ENCODE measurements at places on chromosomes 1 and 21.

GRCh38 chr1:73910466-73910865 lies 287.5 kb downstream of the LRRIQ3 start:
- no peak for DNase-seq

GRCh38 chr1:36134505-36135329 lies 9.7 kb upstream of the COL8A2 start:
- peak; percentile 76 for DNase-seq

GRCh38 chr1:198387587-198387986 lies 152.9 kb downstream of the ATP6V1G3 start:
- DNase-seq, result no peak

DNA sequence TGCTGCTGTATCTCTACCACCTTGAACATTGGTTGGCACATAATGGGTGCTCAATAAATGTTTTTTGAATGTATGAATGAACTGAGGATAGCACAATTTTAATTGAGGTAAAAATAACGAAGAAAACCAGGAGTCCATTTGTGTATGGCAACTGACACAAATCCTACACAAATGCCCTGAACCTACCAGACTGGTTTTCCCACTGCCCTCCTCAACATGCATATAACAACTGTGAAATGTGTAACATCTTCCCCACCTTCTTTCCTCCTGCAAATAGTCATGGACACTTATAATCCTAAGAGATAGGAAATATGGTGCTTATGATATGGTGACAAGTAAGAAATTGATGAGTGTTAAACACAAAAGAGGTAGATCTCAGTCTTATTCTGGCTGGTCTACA lies 9.9 kb upstream of the LMO4 start:
- DNase-seq, result no peak

- DNase-seq, result peak; percentile 69
These were observed 9.5 kb downstream of the DPT start for GRCh38 chr1:168719306-168720111.

DNA sequence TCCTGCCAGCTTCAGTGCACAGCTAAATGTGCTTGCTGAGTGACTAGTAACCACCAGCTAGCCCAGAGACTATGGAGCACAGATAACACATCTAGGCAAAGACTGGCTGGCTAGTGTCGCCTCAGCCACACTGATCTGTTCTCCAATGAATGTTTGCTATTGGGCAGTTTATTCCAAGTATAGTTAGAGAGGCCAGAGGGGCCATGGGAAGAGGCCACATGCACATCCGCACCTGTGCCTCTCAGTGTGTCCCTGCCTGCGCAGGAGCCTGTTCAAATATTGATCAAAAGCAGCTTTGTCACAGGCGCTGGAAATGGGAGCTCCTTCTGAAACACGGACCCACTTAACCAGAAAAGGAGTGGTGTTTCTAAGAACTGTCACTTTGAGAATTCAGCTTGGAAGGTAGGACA lies 51.3 kb upstream of the ATP1A1 start:
- no peak for DNase-seq

GRCh38 chr1:245480393-245481120 lies 325.8 kb downstream of the KIF26B start:
- no peak for DNase-seq

DNA sequence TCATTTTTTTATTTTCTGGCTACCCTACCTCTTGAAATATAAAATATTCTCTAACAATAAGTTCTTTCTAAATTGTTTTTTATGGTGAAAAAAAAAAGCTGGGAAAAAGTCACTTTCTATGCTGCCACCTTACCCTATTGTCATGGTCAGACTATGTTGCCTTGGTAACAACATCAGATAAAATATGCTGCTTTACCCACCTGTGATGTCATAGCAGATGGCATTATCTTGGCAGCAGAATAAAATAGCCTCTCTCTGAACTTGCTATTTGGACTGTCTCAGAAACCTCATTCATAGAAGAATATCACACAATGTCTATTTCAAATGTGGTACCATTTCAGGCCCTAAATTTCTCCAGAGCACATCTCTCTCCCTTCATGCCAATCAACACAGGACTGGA lies 69.6 kb upstream of the SGIP1 start:
- no peak for DNase-seq

DNA sequence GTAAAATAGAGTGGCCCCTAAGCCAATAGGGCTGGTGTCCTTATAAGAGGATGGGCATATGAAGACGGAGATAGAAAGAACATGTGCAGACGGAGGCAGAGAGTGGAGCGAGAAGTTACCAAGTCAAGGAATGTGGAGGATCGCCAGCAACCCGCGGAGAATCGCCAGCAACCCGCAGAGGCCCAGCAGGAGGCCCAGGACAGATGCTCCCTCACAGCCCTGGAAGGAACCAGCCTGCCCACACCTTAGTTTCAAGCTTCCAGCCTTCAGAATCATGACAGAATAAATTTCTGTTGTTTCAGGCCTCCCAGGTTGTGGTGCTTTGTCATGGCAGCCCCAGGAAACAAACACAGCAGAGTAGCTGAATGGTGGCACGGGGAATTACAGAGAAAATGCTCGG lies 9.6 kb downstream of the CLDN14 start:
- no peak for DNase-seq

DNA sequence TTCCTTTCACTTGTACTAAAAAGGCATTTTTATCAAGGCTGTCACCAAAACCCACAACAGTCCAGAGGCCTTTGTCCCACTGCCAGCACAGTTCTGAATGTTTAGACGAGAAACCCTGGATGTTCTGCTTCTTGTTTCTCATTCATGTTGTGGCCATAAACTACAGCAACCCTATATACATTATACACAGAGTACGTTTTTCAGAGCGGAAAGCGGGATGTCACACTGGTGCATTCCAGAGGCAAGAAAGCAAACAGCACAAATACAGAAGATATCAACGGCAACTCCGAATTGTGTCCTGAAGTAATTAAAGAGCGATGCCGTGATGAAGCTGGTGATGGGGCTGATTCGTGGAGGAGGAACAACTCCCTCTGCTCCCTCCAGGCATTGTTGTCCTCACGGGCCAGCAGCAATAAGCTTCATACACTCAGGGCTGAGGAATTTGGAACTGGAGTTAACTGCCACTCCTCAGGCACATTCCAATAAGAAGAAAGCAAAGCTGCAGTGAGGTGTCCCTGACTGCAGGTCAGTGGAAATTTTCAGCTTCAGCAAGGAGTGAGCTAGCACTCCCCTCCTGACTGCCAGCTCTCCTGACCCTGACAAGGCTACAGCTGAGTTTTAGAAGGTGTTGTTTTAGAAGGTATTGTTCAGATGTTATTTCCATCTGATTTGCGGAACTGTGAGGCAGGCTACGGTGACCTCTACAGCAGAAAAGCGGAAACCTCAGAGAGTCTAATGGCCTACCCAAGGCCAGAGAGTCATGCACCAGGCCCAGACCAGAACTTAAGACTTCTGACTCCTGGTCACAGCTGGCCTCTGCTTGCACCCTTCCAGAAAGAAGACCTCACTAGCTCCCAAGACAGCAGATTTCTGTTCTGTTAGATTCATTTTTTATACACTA lies 149.0 kb downstream of the TGFBR3 start:
- DNase-seq, result peak; percentile 53

- no peak for DNase-seq
These were observed 10.1 kb downstream of the PTGFRN start for GRCh38 chr1:116919802-116920201.

- DNase-seq, result no peak
These were observed 14.4 kb upstream of the USH2A start for GRCh38 chr1:216437603-216438002.

DNA sequence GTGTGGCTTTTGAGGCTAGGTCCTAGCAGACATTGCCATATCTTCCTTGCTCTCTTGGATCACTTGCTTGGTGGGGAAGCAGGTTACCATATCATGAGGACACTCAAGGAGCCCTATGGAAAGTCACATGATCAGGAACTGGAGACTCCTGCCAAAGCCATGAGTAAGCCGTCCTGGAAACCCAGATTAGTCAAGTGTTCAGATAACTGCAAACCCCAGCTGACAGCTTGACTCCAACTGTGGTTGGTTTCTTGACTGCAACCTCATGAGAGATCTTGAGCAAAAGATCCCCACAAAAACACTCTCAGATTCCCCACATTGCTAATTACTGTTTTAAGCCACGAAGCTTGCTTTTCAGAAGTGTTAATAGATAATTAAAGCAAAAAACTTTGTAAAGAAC lies 58.6 kb downstream of the CACNA1E start:
- peak; percentile 51 for DNase-seq

DNA sequence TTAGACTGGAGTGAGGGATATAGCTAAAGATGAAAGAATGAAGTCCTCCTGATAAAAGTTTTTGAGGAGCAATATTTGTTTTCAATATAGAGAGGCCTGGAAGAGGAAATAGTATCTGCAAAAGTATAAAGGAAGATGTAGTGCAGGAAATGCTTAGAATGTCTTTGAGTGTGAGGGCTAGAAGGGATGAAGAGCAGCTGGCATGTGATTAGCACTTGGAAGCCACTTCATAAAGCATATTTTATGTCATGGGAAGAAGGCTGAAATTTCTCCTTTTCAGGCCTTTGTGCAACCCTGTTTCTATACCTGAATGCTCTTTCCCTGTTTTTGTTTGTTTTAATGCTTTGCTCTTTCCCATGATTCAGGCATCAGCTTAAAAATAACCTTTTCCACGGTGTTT lies 323.3 kb upstream of the DEPDC1 start:
- no peak for DNase-seq

DNA sequence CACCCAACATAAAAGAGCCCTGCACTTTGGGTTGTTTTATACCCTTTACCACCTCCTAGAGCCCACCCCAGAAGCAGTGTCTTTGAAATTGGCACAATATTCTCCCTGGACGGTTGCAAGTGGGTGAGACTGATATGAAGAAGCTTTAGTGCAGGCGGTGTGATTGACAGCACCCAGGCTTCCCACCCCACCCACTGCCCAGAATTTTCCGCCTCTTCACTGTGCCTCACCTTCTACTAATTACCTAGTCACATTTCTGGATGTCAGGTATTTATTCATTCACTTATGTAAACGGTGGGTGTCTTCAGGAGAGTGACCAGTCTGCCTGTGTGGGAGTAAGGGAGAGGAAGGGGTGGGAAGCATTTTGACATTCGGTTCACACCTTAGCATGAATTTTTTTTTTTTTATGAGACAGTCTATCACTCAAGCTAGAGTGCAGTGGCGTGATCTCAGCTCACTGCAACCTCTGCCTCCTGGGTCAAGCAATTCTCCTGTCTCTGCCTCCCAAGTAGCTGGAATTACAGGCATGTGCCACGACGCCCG lies 1.7 kb upstream of the FAM89A start:
- no peak for DNase-seq
